ENCODE measurements at places on chromosomes 6 and 20.

- DNase-seq, result no peak
These were observed 94.6 kb downstream of the TFAP2A start for GRCh38 chr6:10320291-10320690.

DNA sequence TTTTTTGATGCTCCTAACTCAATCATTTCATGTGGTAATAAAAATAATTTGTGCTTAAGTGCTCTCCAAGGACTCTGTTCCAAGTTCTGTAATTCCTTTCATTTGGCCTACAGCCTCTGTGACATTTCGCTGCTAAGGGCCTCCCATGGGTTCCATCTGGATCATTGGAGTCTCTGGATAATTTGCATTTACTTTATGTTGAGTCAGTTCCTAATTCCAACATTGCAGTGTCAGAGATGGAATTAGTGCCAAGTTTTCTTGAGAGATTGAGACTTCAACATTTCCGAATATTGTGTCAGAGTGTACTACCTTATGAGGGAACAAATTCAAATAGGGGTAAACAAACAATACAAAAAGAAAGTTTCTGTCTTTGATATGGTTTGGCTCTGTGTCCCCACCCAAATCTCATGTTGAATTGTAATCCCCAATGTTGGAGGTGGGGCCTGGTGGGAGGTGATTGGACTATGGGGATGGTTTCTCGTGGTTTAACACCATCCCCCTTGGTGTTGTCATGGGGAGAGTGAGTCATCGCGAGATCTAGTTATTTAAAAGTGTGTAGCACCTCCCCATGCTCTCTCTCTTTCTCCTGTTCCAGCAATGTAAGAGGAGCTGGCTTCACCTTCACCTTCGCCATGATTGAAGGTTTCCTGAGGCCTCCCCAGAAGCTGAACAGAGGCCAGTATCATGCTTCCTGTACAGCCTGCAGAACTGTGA lies 244.1 kb upstream of the TBX18 start:
- no peak for DNase-seq

DNA sequence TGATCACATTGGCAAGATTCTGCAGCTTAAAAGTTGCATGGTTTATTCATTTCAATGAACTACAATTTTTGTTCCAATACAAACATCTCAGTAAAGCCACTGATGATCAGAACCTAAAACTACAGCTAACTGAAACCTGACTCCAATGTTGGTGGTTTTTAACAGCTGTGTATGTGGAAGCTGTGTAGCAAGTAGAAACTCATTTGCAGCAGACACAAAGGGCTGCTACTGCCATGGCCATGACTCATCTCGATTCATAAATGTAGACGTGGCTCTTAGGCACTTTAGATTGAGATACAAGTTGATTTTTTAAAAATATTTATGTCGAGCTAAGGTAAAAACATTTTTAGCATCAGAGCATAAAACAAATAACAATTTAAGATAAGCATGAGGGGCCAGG lies 19.5 kb upstream of the MAP3K4 start:
- no peak for DNase-seq

DNA sequence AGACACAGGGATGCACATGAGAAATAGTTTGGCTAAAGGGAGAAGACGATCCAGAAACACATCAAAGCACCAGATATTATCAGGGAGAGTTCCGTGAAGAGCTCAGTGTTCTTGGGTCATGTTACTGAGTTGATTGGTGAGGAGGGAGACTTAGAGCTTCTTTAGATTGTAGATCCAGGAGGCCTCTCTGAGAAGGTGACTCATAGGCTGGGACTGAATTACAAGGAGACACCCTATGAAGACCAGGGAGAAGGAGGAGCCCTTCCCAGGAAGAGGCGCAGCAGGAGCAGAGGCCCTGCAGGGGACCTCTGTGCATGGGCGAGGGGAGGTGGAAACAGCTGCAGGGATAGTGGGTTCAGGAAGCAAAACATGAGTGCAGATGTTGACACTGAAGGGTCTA lies 196.5 kb downstream of the SLC24A3 start:
- DNase-seq, result no peak

- no peak for DNase-seq
These were observed 892.5 kb upstream of the EYS start for GRCh38 chr6:66599541-66599940.

DNA sequence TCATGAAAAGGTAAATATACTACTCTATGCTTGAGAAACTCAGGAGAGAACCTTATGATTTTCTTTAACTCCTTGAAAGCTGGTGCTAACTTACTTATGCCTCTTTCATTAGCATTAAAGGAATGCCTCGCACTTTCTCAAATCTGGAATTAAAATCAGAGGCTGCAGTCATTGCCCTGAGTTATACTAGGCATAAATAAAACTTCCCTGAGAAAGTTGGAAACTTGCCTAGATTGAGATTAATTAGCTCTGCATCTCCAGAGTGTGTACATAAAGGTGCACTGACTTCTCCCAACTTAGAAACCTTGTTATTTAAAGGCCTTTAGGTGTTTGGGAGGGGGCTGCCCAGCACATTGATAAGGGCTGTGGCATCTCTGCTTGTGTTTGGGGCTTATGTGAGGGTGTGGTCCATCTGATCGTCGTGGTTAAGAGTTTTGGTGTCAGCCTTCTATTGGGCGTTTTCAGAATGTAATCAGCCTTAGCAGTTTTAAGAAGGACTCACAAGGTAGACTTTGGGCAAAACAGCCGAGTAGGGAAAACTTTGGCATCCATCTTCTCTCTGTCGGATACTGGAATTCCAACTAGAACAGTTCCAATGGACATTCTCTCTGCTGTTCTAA lies 32.1 kb upstream of the CCN6 start:
- no peak for DNase-seq

GRCh38 chr6:137911675-137912191 lies 44.7 kb downstream of the TNFAIP3 start:
- DNase-seq, result no peak

GRCh38 chr20:32506721-32507120 lies 78.4 kb downstream of the NOL4L start:
- DNase-seq, result no peak

GRCh38 chr20:37670351-37670791 lies 23.5 kb upstream of the CTNNBL1 start:
- peak; percentile 58 for DNase-seq

DNA sequence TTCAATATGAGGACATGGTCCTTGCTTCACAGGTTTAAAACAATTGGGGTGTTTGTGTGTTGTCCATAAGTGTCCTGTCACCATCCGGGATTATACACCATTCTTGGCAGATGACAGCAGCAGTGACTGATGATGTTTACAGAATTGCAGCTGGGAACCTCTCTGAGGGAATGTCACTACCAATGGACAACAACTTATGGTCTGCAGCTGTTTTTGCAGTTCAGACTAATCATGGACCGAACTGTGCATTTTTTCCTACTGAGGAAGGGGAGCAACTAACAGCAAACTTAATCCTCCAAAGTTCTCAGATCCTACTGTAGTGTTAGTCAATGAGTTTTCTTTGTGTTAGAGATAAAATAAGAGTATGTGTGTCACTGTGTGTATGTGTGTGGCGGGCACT lies 26.0 kb downstream of the FAM229B start:
- DNase-seq, result no peak

- no peak for DNase-seq
These were observed 15.0 kb upstream of the MARCKS start for GRCh38 chr6:113842165-113842564.

GRCh38 chr20:24963672-24964505 lies 14.8 kb downstream of the CST7 start:
- DNase-seq, result no peak

DNA sequence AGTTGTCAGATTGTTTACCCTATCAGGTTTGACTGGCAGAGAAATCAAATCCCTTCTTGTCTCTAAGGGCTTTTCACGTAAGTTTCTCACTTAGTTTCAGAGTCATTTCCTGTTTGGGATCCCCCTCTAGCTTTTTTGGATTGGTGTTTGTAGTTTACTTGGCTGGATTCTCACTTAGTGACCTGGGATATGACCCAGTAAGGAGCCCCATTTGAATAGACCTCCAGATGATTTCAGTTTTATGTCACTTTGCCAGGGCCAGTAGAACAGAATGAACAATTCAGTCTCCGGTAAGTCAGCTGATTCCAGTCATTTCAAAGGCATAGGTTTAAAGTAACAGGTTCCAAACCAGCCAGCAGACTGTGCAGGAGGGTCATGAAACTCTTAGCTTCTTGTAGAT lies 8.2 kb downstream of the FAM135A start:
- no peak for DNase-seq

GRCh38 chr6:10595731-10596664 lies 74.8 kb downstream of the GCNT2 start:
- DNase-seq, result no peak

DNA sequence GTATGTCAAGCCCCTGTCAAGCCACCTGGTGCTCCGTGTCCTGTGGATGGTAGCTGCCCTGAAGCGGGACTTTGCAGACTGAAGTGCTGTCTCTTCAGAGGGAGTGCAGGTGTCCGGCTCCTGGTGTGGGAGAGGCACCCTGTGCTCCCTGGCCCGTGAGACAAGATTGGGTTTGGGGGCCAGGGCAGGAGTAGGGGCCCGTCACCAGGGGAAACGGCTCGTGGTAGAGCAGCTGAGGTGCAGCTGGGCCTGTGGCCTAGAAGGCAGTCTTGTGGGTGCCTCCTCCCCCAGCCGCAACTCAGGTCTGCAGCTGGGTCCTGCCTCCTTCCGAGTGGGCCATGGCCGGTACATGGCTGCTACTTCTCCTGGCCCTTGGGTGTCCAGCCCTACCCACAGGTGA lies at the start of gene PTCRA:
Gene PTCRA (plus strand): TSS at position 322 of the 400 bp plus-strand sequence. CDS start 17 bp downstream, at position 339.
- no peak for DNase-seq

DNA sequence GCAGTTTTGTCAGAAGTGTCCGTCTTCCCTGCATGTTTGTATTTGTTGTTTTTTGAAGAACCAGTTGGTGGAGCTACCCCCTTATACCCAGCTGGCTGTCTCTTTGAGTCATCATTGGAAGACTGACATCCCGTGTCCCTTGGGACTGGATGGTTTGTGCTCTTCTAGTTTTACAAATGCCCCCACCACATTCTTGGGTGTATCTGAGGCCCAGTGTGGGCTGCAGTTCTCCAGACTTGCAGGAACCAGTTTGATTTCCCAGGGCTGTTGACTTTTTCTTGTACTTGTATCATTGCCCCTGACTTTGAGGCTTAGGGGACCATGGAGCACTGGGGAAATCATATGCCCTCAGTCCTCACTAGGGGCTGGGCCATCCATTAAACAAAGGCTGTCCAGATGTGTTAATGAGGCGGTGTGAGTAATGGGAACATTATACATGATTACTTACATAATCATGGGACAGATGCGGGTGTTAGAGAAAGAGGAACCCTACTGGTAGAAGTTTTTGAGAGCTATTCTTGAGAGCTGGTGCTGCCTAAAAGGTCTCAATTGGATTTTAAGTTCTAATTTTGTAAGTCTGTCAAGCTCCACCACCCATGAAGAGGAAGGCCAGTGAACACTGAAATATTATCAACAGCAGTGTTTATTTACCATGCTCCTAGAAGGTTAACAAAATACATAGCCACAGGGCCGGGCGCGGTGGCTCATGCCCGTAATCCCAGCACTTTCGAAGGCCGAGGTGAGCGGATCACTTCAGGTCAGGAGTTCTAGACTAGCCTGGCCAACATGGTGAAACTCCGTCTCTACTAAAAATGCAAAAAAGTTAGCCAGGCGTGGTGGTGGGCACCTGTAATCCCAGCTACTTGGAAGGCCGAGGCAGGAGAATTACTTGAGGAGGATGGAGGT lies 8.5 kb downstream of the JARID2 start:
- no peak for DNase-seq

DNA sequence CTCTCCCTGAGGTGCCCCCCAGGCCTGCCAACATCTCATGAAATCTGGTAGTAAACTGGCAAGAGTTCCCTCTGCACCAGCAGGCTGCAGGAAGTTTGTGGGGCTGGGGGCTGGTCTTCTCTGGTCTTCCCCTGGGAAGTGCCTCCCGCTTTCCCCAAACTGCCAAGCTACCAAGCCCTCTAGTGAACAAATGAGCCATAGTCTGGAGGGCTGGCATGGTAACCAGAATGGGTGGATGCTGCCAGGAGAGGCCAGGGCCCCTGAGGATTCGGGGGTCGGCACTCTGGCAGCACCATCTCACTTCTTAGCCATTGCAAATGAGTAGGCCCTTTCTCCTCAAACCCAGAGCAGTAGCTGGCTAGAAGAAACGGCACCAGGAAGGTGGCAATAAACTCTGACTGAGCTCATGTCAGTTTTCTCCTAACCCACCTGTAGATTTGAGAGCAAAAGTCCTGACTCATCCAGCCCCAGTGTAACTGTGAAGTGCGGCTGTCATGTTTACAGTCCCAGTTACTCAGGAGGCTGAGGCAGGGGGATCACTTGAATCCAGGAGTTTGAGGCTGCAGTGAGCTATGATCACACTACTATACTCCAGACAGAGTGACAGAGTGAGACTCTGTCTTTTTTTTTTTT lies 35.9 kb downstream of the ZC3H12D start:
- DNase-seq, result peak; percentile 32

DNA sequence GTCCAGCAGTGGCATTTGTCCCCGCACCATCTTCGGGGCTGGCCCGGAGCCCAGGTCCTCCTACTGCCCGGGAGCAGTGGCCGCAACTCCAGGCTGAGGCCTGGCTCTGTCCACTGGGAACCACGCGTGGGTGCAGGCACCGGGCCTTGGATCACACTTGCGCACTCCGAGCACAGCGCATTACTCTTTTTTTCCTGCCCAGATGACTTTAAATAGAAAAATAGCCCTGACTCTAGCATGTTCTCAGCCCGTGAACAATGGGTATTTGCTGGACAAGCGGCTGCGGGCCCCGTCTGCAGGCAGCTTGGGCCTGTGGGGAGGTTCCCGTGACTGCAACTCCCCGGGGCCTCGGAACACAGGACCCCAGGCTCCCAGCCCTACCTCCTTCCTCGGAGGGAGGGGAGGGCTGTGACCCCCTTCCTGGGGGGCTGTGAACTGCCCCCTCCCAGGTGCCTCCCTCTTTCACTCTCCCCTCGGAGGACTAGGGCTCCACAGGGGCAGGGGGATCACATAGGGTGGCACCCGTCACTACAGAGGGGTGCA lies 162.2 kb downstream of the TBXT start:
- no peak for DNase-seq

DNA sequence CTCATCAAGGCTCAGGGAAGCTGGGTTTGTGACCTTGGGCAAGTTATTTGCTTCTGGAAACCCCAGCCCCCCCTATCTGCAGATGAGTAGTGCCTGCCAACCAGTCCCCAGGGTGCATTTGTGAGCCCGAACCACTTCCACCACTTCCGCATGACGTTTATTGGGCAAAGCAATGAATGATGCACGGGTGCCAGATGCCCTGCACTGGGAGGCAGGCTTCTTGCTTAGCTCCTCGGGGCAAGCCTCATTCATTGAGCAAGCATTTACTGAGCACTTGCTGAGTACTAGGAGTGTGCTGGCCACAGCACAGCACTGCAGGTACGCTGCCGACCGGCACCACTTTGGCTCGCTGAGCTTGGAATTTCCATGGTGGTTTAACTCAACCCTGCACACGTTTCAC lies 60.2 kb downstream of the GNAS-AS1 start:
- no peak for DNase-seq

Data from right forelimb (tissue), 1 donor.